ENCODE measurements at places on chromosomes 2 and 18.

DNA sequence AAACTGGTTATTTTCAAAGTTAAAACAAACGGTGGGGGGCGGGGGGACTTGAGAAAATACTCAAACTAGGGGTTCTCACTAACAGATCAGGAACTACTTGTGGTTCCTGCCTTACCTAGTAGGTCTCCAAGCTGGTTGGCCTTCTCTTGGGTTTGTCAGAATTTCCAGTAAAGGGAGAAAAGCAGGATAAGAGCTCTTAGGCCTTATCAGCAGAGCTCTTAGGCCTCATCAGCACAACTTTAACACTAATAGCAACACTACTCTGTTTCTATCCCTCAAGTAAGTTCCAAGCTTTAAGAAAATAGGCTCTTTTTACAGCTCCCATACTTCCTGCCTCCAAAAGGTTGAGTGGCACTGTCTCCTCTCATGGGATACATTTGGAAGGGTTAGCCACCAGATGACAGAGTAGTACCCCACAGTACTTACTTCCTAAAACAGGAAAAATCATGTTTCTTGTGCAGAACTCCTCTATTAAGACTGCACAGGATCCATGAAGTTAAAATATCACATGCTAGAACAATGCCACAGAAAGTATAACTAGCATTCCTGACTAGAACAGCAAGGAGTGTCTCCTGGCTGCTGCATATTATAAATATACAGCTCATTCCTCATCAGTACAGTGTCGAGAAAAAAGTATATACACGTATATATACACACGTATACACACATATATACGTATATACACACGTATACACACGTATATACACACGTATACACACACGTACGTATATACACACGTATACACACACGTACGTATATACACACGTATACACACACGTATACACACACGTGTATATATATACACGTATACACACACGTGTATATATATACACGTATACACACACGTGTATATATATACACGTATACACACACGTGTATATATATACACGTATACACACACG lies 6.1 kb downstream of the FBXO11 start:
- peaks cover 9% of the 10 kb centered on the region for H3K4me1 ChIP-seq
- no peaks in the 10 kb centered on the region for H3K27me3 ChIP-seq
- H3K36me3 ChIP-seq: peaks cover 4% of the 10 kb centered on the region

GRCh38 chr2:20067992-20068584 lies 16.7 kb upstream of the LAPTM4A start:
- no peaks in the 10 kb centered on the region for H3K36me3 ChIP-seq
- H3K27me3 ChIP-seq: no peaks in the 10 kb centered on the region
- no peak overlapping the region for H3K27ac ChIP-seq

DNA sequence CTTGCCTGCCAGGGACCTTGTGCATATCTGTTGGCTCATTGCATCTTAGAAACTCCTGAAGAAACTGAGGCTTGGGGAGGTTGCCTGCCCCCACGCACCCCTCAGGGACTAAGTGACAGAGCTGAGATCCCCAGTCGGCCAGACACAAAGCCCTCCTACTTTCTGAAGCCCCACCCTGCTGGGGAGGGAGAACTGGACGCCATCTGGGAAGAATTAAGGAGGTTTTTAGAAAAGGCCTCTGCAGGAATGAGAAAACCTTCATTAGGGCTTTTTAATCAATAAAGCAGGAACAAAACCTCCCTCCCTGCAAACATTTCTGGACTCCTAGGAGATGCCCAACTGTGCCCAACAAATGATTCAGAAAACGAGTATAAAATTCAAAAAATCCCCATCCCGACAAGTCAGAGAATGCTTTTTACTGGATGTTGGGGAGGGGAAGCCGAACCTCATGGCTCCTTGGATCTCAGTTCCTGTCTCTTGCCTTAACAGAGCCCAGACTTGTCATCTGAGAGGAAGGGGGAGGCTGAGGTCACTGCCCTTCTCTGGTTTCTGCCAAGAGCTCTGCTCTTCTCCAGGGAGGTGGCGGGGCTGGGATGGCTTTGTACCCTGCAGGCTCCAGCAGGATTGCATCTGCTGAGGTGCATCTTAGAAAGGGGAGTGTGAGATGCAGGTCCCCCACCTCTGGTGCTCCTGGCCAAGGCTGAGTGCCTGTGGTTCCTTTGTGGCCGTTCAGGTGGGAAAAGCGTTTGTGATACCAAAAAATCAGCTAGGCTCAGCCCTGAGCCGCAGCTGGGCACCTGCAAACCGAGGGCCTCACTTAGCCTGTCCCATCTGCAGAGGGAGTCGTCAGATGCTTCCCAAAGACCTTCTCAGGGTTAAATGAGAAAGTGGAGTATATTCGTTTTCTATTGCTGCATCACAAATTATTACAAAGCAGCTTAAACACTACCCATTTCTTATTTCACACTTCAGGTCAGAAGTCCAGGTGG lies 142.4 kb downstream of the ZFP36L2 start:
- peaks cover 56% of the 10 kb centered on the region for H3K4me1 ChIP-seq
- no peaks in the 10 kb centered on the region for H3K27me3 ChIP-seq
- H3K27ac ChIP-seq: no peak overlapping the region
- H3K4me3 ChIP-seq: no peak overlapping the region

DNA sequence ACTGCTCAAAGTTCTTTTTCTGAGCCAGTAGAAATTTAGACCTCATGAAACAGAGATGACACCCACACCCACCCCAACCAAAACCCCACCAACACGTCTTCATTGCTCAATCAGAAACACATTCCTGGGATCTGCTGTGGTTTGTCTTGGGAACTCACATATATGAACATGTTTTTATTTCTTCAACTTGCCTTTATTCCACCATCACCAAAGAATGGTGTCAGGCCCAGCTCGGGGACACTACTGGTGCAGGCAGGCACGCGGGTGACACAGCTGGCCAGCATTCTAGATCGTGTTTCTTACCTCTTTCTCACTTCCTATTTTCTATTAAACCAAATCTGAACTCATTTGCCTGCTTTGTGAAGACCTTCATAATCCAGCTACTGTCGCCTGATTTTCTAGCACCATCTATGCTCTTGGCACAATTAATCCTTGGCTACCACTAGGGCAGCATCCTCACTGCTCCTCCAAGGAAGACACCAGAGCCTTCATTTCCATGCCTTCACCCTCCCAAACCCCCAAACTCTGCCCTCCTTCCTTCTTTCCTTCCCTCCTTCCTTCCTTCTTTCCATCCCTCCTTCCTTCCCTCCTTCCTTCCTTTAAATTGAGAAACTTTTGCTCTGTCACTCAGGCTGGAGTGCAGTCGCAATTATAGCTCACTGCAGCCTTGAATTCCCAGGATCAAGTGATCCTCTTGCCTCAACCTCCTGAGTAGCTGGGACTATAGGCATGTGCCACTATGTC lies 157.1 kb downstream of the BCL2 start:
- H3K27me3 ChIP-seq: no peaks in the 10 kb centered on the region
- H3K4me3 ChIP-seq: no peak overlapping the region
- H3K36me3 ChIP-seq: no peaks in the 10 kb centered on the region
- H3K27ac ChIP-seq: no peak overlapping the region
- H3K4me1 ChIP-seq: no peaks in the 10 kb centered on the region

GRCh38 chr2:142786918-142787702 lies 90.4 kb upstream of the KYNU start:
- DNase-seq: no peak
- no peaks in the 10 kb centered on the region for H3K4me1 ChIP-seq
- H3K27ac ChIP-seq: no peak overlapping the region
- H3K36me3 ChIP-seq: no peaks in the 10 kb centered on the region
- no peak overlapping the region for H3K4me3 ChIP-seq

DNA sequence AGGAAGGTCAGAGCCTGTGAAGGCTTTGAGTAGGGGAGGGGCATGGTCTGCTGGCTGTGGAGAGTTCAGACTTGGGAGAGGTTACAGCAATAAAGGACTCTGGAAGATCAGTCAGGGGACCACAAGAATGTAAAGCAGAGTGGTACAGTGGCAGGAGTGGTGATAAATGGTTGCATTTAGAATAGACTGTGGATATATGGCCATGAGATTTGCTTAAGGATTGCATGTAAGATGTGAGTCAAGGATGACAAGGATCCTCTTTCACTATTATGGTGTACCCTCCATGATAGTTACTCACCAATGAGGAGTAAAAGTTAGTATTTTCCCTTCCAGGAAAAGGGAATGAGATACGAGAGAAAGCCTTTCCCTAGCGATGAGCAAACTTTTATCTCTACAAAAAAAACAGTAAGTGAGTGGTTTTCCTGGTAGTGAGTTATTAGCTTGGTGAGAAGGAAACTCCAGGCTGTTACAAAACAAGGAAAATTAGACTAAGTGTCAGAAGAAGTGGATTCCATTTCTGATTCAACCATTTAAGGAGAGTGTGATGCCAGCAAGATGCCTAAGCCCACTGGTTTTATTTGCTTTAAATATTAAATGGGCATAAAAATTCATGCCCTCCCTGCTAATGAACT lies 818.0 kb upstream of the ACVR2A start:
- H3K4me3 ChIP-seq: no peak overlapping the region
- no peak overlapping the region for H3K27ac ChIP-seq
- H3K27me3 ChIP-seq: no peaks in the 10 kb centered on the region
- H3K4me1 ChIP-seq: peaks cover 11% of the 10 kb centered on the region
- no peak for DNase-seq
- H3K36me3 ChIP-seq: no peaks in the 10 kb centered on the region

DNA sequence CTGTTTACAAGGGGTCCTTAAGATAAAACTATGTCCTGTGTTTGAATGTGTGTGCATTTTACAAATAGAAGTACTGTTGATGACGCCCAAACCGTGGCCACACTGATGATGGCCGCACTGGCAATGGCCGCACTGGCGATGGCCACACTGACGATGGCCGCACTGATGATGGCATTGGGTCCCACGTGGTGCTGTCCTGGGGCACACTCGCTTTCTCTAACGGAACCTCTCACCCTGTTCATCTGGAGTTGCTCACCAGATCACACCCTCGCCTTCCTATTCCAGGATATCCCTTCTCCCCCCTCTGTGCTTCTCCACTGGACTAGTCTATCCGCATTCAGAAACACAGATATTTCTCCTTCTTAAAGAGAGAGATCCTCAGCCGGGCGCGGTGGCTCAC lies 192.4 kb downstream of the EIPR1 start:
- no peak for DNase-seq
- H3K4me1 ChIP-seq: no peaks in the 10 kb centered on the region
- no peak overlapping the region for H3K4me3 ChIP-seq

DNA sequence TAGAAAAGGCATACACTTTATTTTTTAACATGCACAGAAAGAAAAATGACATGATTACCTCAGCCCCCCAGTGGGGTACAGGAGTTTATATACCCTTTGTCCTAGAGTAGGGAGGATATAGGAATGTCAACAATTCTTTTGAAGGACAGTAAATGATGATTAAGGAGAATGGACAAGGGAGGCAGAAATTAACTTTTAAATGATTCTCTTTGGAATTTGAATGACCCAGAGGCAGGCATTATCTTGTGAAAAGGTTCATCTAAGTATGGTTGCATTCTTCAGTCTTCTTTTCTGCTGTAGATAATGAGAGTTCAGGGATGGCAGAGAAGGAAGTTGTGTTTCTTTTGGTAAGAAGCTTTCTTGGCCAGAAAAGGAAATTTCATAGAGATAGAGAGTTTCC lies 971.3 kb downstream of the CNTNAP5 start:
- no peak for DNase-seq
- no peak overlapping the region for H3K4me3 ChIP-seq
- no peak overlapping the region for H3K27ac ChIP-seq

DNA sequence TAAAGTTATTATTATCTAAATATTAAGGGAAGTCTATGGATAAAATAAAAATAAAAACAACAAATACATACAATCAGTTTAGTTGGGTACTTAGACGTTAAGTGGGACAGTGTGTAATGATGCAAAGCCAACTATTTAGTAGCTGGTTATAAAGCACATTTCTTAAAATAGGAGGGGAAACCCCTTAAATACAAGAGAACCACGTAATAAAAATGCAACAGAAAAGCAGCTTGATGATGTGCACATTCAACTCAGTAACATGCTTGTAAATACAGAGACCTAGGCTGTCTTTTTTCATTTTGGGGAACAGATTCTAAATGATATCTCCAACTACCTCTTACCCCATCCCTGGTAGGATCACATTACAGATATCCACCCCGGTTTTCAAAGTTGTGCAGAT lies 134.3 kb upstream of the AQP4 start:
- H3K4me3 ChIP-seq: no peak overlapping the region
- H3K36me3 ChIP-seq: no peaks in the 10 kb centered on the region
- H3K27me3 ChIP-seq: no peaks in the 10 kb centered on the region

DNA sequence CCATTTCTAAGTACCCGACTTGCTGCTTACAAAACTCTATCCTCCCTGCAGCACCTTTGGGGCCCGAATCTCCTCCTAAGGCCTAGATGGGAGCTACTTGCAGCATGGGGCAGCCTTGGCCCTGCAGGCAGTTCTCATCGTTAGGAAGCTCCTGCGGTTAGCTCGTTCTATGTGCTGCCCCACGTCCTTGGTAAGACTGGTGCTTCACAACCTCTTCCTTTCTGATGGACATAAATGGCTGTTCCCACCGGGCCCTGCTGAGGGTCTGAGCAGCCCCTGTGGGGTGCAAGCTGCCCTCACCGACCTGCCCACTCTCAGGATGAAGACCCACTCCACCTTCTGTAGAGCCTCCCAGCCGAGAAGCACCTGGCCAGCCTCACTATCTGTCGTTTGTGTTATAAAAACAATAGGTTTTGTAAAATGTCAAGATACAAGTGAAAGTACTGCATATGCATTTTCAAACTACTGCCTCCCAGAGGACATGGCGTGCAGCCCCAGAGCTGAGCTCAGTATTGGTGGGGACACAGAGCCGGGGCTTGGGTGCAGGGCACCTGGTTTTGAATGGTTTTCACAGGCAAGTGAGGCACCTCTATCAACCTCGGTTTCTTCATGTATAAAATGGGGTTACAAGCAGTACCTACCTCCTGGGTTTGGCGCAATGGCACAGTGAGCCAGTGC lies 19.4 kb downstream of the OTOF start:
- no peak overlapping the region for H3K27ac ChIP-seq
- DNase-seq: no peak
- no peaks in the 10 kb centered on the region for H3K36me3 ChIP-seq
- H3K27me3 ChIP-seq: peaks cover 13% of the 10 kb centered on the region

GRCh38 chr18:10378688-10379420 lies 75.6 kb upstream of the APCDD1 start:
- no peak overlapping the region for H3K27ac ChIP-seq
- DNase-seq: no peak
- no peak overlapping the region for H3K4me3 ChIP-seq
- no peaks in the 10 kb centered on the region for H3K4me1 ChIP-seq

DNA sequence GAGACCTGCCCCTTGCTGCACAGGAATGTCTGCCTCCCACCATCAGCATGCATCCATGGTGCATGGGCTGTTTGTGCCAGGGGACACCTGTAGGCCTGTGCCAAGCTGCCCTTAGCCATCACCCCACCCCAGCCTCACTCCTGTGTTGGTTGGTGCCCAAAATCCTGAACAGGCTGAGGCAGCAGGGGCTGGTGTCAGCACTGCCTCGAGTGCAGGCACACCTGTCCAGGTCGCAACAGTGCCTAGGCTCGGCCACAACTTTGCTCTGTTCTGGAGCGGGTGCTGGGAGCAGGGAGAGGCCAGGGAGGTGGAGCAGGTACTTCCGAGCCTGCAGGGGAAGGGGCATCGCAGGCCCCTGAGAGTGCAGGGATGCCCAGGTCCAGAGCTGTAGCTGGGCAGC lies 69.1 kb downstream of the SRBD1 start:
- H3K36me3 ChIP-seq: peaks cover 48% of the 10 kb centered on the region
- H3K27me3 ChIP-seq: no peaks in the 10 kb centered on the region
- H3K4me3 ChIP-seq: no peak overlapping the region
- DNase-seq: no peak
- H3K4me1 ChIP-seq: no peaks in the 10 kb centered on the region

- H3K4me3 ChIP-seq: no peak overlapping the region
- no peaks in the 10 kb centered on the region for H3K27me3 ChIP-seq
- no peak for DNase-seq
- peaks cover 64% of the 10 kb centered on the region for H3K4me1 ChIP-seq
- H3K27ac ChIP-seq: peak overlapping the region; percentile 51
These were observed 104.4 kb upstream of the CDC42EP3 start for GRCh38 chr2:37775908-37776250.

GRCh38 chr2:60364491-60364890 lies 189.0 kb downstream of the BCL11A start:
- H3K36me3 ChIP-seq: no peaks in the 10 kb centered on the region
- no peaks in the 10 kb centered on the region for H3K27me3 ChIP-seq
